ENCODE measurements at places on chromosomes 11 and 22.

DNA sequence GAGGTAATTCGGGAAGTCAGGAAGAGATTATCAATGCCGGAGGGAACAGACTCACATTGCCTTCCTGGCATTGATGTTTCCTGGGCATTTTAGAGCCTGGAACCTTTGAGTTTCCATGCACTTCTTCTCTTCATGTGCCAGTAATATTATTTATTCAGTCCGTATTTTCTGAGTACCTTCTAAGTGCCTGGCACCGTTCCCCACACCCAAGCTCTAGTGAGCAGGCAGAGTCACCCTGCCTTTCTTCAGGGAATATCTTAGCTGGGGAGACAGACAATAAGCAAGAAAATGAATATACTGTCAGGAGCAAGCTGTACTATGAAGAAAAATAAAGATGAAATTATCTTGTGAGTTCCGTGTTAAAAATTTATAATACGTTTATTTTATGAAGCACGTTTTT is 136.2 kb upstream of the SEZ6L start:
- DNase-seq, result no peak

DNA sequence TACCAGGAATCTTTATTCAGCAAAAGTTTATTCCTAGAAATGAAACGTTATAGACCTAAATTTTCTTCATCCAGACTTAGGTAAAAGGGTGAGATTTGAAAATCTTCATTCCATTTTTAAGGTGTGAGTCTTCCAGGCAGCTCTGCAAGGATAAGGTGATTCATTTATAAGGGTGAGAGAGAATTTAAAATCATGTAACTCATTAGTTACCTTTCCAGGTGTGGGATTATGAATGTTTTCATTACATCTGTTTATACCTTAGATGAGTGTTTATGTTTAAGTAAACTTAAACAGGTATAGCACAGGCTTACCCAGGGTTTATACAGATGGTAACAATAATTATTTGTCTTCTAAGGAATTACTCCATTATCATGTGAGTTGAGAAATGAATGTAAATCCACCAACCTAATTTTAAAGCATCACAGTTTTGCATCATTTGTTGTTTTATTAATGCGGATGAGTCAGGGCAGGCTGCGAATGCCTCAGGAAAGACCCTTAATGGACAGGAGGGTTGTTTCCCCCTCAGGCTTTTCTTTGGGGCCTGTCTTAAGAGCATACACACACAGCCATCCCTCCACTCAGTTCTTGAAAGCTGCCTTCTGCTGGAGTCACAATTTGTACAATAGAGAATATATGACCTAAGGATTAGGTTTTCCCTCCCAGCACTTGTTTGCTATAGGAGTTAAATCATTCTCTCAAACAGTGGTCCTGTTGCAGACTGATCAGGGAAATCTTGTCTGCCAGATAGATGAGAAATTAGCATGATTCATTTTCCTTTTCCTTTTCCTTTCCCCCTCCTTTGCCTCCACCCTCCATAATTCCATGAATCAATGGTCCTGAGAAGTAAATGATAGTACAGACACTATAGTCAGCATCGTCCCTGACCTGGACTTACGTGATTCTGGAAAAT is 3.0 kb downstream of the PRSS23 start:
- DNase-seq, result no peak

- DNase-seq, result no peak
These were observed 52.7 kb downstream of the SYN3 start for GRCh38 chr22:33005476-33005875.

GRCh38 chr22:22196018-22196533 is 48.5 kb upstream of the VPREB1 start:
- no peak for DNase-seq

GRCh38 chr11:114153224-114153623 is 93.7 kb downstream of the ZBTB16 start:
- DNase-seq, result no peak

DNA sequence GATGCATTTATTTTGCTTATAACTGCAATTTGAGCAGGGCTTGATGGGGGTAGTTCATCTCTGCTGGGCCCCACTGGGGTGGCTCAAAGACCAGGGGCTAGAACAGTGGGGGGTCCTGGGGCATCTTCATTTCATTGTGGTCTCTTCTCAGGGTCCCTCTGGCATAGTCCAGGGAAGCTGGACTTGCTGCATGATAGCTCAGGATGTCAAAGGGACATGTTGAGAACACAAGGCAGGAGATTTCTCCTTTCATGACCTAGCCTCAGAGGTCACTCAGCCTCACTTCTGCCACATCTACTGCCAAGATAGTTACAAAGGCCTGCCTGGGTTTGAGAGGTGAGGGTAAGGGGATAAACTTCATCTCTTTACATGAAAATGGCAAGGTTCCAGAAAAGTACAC is 89.5 kb downstream of the CWC15 start:
- DNase-seq, result no peak

GRCh38 chr11:36403661-36404060 is 106.4 kb downstream of the TRAF6 start:
- no peak for DNase-seq
